Ovary (tissue), 10 donors: ENCODE measurements at places on chromosomes 16 and 17. TPM values are rescaled to one million over a fixed set of nuclear protein-coding genes. Genes with fewer than 3 reads are reported as not detected.

DNA sequence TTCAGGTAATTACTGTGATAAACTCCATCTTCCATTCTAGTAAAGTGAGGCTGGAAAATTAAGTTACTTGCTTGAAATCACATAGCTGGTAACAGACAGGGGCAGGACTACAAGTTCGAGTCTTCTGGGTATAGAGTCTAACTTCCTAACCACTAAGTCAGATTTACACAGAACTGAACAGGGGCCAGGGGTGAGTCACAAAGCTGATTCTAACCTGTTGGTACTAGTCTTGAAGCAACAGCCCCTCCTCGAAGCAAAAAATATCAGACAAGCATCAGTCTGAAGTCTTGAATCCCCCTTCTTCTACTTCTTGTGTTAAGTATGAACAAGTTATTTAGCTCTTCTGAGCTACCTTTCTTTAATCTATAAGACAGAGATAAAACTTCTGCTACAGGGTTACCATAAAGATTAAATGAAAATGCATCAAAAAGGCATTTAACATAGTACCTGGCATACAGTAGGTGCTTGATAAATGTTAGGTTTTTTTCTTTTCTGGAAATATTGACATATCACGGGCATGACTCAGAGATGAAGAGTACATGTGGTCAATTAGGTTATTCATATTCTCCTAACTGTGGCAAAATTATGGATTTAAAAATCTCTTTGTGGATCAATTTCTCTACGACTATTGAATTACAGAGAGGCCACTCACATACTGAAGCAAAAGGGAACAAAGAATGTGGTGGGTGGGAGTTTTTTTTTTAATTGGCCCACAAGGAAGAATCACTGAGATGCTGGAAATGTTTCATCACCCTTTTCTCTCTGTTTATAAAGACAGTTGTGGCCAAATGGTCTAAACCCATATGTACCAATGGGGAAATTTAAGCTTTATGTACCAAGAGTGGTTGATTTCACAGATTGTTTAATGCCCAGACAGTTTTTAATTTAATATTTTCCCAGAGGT lies 266.9 kb upstream of the DYNLRB2 start:
- DNase-seq: no peak

The COQ9 gene
- polyA plus RNA-seq: 36.2 TPM

GRCh38 chr16:31365131-31365865 lies 10.3 kb downstream of the ITGAX start:
- no peak for DNase-seq

The CCL7 gene
- polyA plus RNA-seq: not detected

DNA sequence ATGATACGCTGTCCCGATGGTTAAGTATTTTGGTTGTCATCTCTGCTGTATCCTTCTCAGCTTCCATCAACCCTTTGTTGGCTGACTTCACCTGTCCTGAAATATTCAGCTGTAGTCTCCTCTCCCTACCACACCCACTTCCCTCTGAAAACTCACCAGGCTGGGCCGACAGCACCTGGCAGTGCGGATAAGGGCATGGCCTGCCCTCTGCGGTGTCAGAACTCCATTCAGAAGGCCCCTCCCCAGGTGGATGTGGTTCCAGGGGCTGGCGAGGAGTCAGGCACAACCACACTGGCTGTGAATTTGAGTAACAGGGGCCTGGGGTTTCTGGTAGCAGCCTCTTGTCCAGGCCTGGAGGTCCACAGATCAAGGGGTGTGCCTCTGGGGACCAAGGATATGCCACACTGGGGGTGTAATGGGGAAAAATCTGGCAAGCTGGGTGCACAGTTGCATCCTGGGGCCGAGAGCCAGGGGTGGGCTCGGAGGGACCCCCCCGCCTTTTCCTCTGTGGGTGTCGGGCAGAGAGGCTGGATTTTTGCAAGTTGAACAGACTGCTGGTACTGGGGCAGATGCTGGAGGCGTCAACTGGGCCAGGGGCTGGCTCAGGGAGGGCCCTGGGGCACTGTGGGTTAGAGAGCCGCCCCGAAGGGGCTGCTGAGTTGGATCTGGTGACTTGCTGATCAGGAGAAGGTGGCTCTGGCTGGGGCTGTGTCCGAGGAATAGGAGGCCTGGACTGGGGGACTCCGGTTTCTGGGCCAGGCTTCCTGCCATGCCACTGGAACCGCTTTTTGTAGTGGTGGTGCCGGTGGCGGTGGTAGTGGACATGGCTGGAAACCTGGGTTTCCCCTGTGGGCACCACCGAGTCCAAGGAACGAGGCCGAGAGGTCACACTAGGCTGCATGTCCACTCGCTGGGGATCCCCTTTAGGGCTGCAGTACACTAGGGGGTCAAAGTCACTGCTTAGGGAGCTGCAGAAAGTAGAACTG lies 5.6 kb upstream of the SUPT4H1 start:
- no peak for DNase-seq

DNA sequence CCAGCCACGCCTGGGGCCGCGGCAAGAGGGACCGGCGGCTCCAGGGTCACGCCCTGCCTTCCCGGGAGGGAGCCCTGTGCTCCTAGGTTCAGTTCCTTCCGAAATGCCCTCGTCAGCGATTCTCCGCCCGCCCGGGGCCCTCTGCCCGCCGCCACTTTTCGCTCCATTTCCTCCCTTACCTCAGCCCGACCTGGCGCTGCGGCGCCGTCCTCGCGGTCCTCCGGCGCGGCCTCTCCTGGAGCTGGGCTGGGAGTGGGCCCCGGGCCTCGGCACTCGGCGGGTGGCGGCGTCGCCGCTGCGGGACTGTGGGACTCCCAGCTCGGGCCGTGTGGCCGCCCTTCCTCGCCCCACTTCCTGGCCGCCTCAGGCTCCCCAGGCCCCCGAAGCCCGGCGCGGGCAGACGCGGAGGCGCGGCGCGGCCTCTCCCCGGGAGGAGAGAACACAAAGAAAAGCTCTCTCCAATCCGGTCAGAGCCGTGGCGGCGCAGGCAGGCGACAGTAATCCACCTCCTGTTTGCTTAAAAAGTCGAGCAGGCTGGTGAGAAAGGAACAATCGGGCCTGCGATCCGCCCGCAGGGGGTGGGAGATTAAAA lies 1.6 kb downstream of the BAHCC1 start:
- no peak for DNase-seq

- peak; percentile 74 for DNase-seq
Measured at GRCh38 chr16:87464691-87465300, 28.0 kb downstream of the ZCCHC14 start.

DNA sequence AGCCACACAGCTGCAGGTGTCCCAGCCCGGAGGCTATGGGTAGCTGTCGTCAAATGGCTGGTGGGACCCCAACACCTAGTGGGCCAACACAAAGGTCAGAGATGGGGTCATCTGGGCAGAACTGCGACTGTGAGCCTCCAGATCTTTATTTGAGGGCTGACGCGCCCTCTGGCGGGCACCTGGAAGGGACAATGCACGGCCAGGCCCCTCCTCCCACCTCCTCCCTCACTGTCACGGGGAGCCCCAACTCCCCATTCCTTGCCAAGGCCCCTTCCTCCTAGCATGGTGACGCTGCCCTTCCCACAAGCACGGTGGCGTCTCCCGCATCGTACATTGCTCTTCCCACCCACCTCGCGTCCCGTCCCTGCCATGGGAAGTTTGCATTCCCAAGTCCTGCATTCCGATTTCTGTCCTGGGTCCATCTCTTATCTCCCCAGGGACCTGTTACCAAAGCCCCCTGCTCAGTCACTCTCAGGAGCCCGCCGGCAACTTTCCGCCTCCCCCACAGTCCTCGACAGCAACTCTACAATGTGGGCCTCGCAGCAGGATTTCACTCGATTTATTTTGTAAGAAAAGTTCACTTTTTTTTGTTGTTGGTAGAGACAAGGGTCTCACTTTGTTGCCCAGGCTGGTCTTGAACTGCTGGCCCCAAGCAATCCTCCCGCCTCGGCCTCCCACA lies 1.0 kb downstream of the TLE7 start:
- DNase-seq: no peak
